ENCODE measurements at places on chromosomes 5 and 9.
A peak's percentile ranks its signal among the peaks of the same experiment; 100 is the strongest.

DNA sequence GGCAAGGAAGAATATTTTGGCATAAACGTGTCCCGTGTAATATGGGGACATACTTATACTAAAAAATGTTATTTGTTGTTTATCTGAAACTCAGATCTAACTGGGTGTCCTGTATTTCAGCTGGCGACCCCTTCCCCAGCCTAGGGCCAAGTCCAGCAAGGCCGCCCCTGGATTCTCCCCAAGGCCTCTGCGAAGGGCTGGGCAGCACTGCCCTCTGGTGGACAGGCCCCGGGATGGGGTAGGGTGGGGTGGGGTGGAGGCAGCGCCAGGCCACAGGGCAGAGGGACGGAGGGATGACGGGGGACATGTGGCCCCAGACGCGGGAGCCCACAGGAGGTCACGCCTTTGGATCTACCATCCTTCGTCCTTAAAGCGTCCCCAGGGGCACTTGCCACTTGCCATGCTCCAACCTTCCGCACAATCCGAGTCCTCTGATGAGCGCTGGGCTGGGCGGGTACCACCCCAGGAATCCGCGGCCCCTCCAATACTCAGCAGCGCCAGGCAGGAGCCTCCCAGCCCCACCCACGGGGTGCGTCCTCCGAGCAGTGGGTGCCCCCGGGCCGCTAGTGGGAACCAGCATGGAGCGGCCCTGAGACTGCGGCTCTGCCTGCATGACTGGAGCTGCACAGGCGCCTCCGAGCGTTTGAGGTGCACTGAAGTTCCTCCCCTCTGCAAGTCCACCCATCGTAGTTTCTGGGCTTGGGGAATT, 7.1 kb upstream of the AGPAT2 start:
- DNase-seq, result peak; percentile 85

DNA sequence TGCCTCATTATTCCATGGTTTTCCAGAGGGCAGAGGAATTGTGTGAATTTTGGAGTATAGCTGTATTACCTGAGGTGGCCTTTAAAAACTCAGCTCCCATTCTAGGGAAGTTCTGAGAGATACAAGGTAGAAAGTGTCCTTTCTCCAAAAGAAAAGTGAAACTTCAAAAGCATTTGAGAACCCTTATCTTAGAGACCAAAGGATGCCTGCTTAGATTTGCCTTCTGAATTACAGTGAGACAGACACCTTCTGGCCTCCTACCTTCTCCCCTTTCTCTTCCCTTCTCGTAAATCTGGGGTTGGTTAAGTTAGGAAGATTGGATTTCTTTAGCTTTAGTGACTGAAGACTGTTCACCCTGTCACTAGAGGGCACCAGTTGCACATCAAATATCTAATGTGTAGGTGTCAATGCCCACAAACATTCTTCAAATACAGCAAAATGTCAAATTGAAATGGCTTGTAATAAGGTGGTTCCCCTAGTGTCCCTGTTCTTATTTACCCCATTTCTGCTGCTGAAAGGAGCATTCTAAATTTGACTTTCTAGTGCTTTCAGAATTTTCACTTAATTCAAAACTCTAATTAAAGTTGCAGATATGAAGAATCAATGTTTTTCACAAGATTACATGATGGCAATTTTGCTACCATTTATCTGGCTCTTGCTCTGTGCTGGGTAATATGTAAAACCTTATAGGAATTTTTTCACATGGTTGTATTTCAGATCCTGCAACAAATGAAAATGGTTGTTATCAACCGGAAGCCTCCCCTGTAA, 46.7 kb downstream of the PRRC1 start:
- peak; percentile 63 for DNase-seq

DNA sequence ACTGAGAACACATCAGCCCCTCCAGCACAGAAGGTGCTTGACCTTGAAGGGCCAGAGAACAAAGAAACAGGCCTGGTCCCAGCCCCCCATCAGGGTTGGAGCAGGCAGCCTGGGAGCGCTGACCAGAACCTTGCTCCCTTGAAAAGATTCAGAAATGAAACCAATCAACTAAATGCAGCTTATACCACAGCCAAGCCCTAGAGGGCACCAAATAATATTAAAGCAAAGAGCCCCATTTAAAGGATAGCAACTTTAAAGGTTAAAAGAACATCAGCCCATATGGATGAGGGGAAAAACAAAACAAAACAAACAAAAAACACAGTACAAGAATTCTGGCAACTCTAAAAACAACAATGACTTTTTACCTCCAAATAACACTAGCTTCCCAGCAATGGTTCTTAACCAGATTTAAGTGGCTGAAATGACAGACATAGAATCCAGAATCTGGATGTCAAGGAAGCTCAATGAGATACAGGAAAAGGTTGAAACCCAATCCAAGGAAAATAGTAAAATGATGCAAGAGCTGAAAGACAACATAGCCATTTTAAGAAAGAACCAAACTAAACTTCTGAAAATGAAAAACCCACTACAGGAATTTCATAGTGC, 471.9 kb downstream of the MTRR start:
- no peak for DNase-seq

- DNase-seq, result no peak
Observed at GRCh38 chr9:97406620-97407177, 5.2 kb upstream of the TDRD7 start.

DNA sequence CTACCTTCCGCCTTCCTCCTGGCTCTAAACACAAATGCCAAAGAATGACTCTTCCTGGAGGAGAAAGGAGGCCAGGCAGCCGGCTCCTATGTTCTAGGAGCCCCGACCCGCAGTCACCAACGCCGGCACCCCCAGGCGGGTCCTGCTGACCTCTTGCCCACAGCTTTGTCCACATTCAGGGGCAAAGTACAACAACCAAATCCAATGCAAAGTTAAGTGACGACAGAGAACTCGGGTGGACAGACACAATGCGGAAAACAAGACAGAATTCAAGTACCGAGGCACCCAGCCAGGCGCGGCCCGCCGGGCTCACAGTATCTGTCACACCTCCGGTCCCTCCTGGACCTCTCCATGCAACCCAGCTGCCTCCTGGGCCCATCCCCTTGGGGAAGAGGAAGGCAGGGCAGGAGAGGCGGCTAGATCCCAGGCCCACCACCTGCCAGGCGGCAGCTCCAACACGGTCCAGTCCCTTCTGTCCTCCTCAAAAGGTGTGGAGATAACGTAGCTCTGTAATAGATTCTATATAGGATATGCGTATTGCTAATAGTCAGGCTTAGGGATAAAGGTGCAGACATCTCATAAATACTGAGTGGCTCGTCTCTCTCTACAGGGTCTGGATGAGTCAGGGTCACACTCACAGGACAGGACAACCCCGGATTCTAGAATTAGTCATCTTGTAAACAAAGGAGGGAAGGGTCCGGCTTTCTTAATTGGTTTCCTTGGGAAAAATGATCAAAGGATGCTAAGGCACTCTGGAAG, 46.9 kb upstream of the UBAC1 start:
- no peak for DNase-seq

GRCh38 chr5:130740047-130740569, 424.9 kb downstream of the HINT1 start:
- no peak for DNase-seq

- no peak for DNase-seq
Observed at GRCh38 chr5:53542926-53543325, 17.5 kb upstream of the NDUFS4 start.

- no peak for DNase-seq
Observed at GRCh38 chr9:86714999-86715398, 232.3 kb downstream of the GAS1 start.

GRCh38 chr5:154756868-154757813, 2.0 kb downstream of the LARP1 start:
- peak; percentile 36 for DNase-seq

- no peak for DNase-seq
Observed at GRCh38 chr5:151805414-151806223, 33.9 kb downstream of the G3BP1 start.

DNA sequence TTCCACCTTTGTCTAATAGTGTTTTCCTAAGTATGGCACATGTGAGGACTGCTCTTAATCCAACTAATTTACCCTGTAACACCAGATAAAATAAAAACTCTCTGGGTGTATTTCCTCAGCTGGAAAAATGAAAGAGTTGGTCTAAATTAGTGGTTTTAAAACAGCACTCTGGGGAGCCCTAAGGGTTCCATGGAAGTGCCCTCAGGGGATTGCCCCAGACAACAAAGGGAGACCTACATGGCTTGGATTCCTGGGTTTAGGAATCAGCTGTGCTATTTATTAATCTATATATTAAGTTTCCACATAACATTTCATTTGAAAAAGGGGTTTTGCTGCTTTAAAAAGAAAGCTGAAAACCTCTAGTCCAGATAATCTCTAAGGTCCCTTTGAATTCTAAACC, 20.2 kb downstream of the ADAMTS6 start:
- no peak for DNase-seq

GRCh38 chr5:38029397-38030065, 189.7 kb upstream of the GDNF start:
- no peak for DNase-seq

GRCh38 chr5:178389026-178389729, 156.6 kb upstream of the PHYKPL start:
- DNase-seq, result no peak

DNA sequence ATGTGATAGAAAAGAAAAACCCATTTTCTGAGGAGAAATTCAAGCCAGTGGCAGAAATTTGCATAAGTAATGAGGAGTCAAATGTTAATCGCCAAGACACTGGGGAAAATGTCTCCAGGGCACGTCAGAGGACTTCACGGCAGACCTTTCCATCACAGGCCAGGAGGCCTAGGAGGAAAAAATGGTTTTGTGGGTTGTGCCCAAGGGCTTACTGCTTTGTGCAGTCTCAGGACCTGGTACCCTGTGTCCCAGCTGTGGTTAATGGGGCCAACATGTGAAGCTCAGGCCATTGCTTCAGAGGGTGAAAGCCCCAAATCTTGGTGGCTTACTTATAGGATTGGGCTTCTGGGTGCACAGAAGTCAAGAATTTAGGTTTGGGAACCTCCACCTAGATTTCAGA, 54.8 kb upstream of the ADAMTS2 start:
- DNase-seq, result no peak

- DNase-seq, result no peak
Observed at GRCh38 chr5:144028058-144028457, 142.4 kb downstream of the YIPF5 start.

DNA sequence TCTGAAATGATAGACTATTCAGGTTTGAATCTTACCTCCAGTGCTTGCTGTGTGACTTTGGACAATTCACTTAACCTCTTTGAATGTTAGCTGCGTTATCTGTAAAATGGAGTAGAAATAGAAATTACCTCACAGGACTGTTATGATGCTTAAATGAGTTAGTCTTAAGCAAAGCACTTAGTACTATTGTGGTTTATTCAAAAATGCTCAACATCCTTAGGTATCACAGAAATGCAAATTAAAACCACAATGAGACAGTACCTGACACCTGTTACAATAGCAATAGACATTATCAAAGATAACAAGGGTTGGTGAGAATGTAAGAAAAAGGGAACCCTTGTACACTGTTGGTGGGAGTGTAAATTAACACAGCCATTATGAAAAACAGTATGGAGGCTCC, 77.6 kb upstream of the FREM1 start:
- DNase-seq, result no peak

GRCh38 chr9:110444911-110445310, 107.2 kb upstream of the TXNDC8 start:
- no peak for DNase-seq
